ENCODE measurements at places on chromosomes 1 and 21. TPM values are rescaled to one million over a fixed set of nuclear protein-coding genes. Genes with fewer than 3 reads are reported as not detected.

Gene NDC1
- 25.6 TPM for total RNA-seq

Gene PCNX2
- total RNA-seq, result 9.7 TPM

Gene ADAM30
- total RNA-seq, result not detected

Gene C1orf141
- not detected for total RNA-seq

Gene GLIS1
- 0.09 TPM for total RNA-seq

Gene GPR37L1
- 0.18 TPM for total RNA-seq

Gene NPHS2
- total RNA-seq, result not detected

Gene SH2D5
- total RNA-seq, result 10.3 TPM

Gene CSF3R
- not detected for total RNA-seq

Gene SPRR5
- total RNA-seq, result not detected

Gene SMIM11
- 5.0 TPM for total RNA-seq

Gene GCLM
- 72.3 TPM for total RNA-seq

Gene PLA2G2D
- not detected for total RNA-seq

Gene KCNN3
- 0.02 TPM for total RNA-seq

Gene ASCL5
- 0.11 TPM for total RNA-seq

Gene ZNHIT6
- 19.4 TPM for total RNA-seq

Gene C1orf21
- total RNA-seq, result 8.2 TPM

Gene TTC24
- total RNA-seq, result not detected

Gene IL19
- total RNA-seq, result not detected

Gene FNDC5
- total RNA-seq, result 0.35 TPM

Gene TCP10L
- 0.75 TPM for total RNA-seq

Gene NFASC
- 1.3 TPM for total RNA-seq

Gene C21orf58
- total RNA-seq, result 4.5 TPM

Gene OR2AK2
- not detected for total RNA-seq

Gene C1orf87
- not detected for total RNA-seq

Gene B4GALT2
- total RNA-seq, result 70.3 TPM

Gene MYOC
- not detected for total RNA-seq

Gene LEMD1
- not detected for total RNA-seq

Gene CAMSAP2
- 25.5 TPM for total RNA-seq

Gene KRTAP6-3
- total RNA-seq, result not detected

Gene DNASE2B
- total RNA-seq, result not detected

Gene CADM3
- total RNA-seq, result 0.23 TPM

Gene TAS1R1
- total RNA-seq, result not detected

Gene SMPDL3B
- total RNA-seq, result 1.5 TPM

Gene DIRAS3
- 0.96 TPM for total RNA-seq

Gene CRNN
- total RNA-seq, result not detected

Gene SLC66A1
- total RNA-seq, result 21.5 TPM

Gene CLDN19
- not detected for total RNA-seq

Gene TNFSF4
- 0.09 TPM for total RNA-seq

Gene CBS
- total RNA-seq, result 12.4 TPM

Gene NEXN
- 11.0 TPM for total RNA-seq

Gene TMED5
- 38.2 TPM for total RNA-seq

Gene KRTAP21-2
- total RNA-seq, result not detected

Gene DDAH1
- total RNA-seq, result 9.0 TPM

Gene RGS8
- total RNA-seq, result not detected

Gene SH3BP5L
- total RNA-seq, result 20.0 TPM

Gene LCE1D
- not detected for total RNA-seq
